SJCRH30 (cell line): ENCODE measurements at places on chromosomes 12 and 14. TPM values are rescaled to one million over a fixed set of nuclear protein-coding genes. Genes with fewer than 3 reads are reported as not detected.

TAS2R20 gene
- 0.86 and 3.9 TPM in 2 replicates for total RNA-seq

C12orf54 gene
- 0.23 and 0.34 TPM in 2 replicates for total RNA-seq

TOMM20L gene
- total RNA-seq: not detected in 2 replicates

GALNT16 gene
- total RNA-seq: 6.8 and 8.6 TPM in 2 replicates
